ENCODE measurements at places on chromosomes 3 and 15. TPM values are rescaled to one million over a fixed set of nuclear protein-coding genes. Genes with fewer than 3 reads are reported as not detected.
A peak's percentile ranks its signal among the peaks of the same experiment; 100 is the strongest.

- DNase-seq: no peak
Measured at GRCh38 chr3:94009608-94010007, 18.8 kb downstream of the STX19 start.

- peak; percentile 97 for DNase-seq
Measured at GRCh38 chr15:26628879-26629529, 143.9 kb downstream of the GABRB3 start.

- no peak for DNase-seq
Measured at GRCh38 chr3:158314426-158315357, 204.8 kb downstream of the RSRC1 start.

DNA sequence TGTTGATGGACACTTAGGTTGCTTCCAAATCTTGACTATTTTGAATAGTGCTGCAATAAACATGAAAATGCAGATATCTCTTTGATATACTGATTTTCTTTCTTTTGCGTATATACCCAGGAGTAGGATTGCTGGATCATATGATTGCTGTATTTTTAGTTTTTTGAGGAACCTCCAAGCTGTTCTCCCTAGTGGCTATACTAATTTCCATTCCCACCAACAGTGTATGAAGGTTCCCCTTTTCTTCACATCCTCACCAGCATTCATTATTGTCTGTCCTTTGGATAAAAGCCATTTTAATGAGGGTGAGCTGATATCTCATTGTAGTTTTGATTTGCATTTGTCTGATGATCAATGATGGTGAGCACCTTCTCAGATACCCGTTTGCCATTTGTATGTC lies 12.5 kb downstream of the PATL2 start:
- DNase-seq: no peak

The FYCO1 gene
- total RNA-seq: 2.6 TPM

The STIMATE gene
- 16.9 TPM for total RNA-seq

Measured in Daoy (cell line).